ENCODE measurements at places on chromosomes 1 and 21.

- DNase-seq, result no peak
Observed at GRCh38 chr21:39373634-39374033, 24.7 kb upstream of the HMGN1 start.

GRCh38 chr1:83762039-83762365, 236.9 kb downstream of the TTLL7 start:
- no peak for DNase-seq

DNA sequence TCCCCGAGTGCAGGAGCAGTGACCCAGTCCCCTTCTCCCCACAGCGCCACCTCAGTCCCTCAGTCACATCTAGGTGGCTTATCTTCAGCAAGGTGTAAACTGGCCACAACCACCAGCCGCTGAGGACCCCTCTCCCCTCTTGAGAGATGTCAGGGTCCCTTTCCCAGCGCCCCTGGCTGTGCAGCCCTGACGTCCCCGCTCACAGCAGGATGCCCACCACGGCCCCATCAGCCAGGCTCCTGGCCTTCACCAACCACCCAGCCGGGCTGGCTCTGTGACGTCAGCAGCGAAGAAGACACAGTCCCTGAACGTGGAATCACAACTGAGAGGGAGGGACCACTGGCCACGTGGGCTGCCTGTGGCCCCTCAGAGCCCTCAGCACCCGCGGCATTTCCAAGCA, 249.4 kb downstream of the NPHP4 start:
- DNase-seq, result no peak

DNA sequence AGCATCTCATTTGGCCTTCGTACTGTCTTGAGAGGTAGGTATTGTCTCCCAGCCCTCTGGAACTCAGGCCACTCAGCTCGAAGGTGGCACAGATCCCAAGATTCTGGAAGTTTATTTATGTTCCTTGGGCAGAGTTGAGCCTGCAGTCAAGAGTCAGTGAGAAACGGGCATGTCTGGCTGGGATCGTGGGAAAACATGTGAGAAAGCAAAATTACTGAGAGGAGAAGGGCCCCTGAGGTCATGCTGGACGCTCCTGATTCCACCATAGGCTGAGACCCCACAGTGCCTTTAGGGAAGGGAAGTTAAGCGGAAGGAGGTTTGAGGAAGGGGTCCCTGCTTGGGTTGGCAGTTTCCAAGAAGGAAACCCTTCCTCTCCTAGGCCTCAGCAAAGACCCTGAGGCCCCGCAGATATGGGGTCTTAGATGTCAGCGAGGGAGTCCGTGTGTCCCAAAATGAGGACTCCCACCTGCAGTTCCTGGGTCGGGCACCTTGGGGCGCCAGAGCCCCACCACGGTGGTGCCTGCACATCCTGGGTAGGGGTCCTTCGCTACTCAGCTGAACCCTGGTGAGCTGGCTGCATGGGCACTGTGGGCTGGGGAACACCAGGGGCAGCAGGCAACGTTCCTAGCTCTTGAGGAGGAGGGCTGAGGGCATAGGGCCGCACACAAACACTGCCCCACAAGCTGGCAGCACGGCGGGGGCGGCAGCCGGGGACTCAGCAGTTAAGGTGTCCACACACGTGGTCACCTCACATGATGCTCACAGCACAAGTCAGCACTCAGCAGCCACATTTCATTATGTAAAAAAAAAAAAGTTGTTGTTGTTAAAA, 12.3 kb upstream of the SEMA4A start:
- DNase-seq, result peak; percentile 13

DNA sequence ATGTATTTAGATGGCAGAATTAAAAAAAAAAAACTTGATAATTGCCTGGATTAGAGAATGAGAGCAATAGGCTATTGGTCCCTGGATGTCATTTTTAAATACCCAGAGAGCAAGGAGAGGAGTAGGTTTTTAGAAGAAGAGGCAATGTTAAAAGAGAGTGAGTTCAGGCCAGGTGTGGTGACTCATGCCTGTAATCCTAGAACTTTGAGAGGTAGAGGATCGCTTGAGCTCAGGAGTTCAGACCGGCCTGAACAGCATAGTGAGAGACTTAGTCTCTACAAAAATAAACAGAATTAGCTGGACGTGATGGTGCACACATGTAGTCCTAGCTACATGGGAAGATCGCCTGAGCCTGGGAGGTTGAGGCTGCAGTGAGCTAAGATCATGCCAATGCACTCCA, 15.9 kb upstream of the MUTYH start:
- DNase-seq, result no peak

DNA sequence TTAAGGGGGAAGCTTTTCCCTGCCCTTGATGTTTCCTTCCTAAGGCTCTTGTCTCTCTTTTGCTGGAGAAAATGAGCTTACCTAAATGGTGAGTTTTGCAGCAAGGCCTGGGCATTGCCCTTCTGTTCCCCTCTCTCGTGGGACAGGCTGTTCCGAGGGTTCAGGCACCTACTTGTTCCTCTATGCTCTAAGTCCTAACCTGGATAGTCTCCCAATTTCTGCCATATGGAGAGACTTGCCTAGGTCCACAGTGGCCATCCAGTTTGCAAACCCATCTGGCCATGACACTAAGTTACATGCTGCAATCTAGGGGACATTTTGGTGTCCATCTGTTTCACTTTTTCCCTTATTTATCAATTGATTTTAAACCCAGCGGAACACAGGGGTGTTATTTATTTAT, 192.0 kb upstream of the KIAA0040 start:
- no peak for DNase-seq

GRCh38 chr1:31796707-31797106, 19.1 kb downstream of the SPOCD1 start:
- no peak for DNase-seq

- DNase-seq, result peak; percentile 50
Observed at GRCh38 chr1:110203021-110203661, 7.0 kb upstream of the KCNC4 start.

DNA sequence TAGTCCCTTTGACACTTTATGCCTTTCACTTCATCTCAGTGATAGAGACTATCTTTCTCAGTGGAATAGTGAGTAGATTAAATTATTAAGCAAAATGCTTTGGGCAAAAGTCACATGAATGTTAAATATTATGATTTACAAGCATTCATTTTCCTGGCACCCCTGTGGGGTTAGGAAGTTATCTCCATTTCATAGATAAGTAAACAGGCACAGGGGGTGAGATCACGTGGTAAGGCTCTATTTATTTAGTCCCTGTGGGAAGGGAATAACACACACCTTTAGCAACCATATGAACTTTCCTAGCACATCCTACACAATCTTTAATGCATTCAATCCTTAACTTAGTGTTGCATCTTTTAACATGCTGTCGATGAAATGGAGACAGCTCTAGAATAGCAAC, 12.3 kb downstream of the PSMB2 start:
- no peak for DNase-seq

DNA sequence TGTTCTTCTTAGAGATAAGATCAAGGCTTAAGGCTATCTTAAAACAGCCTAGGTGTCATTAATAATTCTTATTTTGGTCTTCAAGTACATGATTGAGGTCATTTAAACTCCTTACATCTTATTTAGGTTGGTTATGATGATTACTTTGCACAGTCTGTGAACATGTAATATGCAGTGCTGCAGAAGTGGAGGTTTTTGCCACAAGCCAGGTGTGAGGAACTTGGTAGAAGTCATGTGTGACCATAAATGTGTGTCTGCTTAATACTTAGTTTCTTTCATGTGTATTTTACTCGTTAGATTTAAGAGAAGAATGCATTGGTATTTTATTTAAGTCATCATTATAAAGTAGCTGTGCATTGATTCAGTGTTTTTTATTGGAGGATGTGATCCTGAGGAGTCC, 10.1 kb downstream of the ATG4C start:
- no peak for DNase-seq

DNA sequence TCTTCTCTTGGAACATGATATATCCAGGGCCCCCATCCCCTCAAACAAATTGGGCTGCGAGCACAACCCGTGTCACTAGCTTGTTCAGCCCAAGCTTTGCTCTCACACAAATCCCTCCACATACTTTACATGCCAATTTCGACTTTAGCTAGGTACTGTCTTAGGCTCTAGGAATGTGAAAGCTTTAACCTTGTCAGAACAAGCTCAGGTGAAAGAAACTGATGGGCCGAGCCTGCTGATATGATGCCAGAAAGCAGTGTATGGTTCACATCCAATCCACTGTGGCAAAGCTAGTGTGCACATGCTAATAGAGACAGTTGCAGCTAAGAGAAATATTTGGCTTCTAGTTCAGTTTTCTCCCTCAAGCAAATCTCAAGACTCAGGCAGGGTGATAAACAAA, 79.5 kb downstream of the TNFSF18 start:
- DNase-seq, result no peak

DNA sequence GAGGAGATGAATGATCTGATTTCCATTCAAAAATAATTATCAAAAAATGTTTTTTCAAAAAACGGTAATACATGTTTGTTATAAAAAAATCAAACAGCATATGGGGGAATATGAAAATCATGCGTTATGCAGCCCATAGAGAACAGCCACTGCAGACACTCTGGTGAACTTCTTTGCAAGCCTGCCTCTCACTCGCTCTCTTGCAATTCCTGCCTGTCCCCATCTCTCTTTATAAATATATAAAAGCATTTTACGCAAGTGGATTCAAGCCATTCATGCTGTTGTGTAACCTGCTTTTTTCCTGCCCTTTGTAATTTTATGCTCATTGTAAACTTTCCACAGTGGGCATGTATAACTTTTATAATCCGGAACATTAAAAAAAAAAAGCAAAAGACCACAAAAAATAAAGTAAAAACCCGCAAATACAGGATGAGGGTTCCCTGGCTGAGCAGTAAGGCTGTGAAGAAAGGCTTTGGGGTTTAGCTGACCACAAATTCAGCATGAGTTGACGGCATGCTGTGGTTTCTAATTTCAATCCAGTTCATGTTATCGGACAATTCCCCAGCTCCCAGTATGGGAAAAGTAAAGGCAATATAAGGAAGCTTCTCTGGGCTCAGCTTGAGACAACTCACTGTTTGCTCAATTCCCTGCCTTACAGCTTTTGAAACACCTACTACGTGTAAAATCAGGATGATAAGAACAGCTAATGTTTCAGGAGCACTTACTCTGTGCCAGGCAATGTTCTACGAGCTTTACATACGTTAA, 52.8 kb upstream of the ZBTB40 start:
- DNase-seq, result no peak

- no peak for DNase-seq
Observed at GRCh38 chr1:8063298-8064036, 37.4 kb upstream of the ERRFI1 start.

DNA sequence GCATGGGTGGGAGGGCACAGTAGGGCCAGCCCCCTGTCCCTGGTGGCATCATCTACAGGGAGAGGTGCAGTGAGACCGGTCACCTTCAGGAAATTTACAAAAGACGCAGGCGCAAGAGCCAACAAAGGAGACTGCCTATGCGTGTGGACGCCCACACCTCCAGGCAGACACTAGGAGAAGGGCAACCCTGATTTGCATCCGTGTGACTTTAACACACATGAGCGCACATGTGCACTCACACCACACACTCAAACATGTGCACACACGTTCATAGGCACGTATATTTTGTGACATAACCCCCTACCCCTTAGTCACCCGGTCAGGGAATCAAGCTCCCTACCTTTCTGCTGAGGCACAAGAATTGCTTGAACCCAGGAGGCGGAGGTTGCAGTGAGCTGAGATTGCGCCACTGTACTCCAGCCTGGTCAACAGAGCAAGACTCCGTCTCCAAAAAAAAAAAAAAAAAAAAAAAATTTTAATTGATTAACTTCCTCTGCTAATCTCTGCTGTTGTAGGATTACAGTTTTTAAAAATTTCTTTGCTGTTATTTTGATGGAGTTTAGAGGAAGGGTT, 84.7 kb upstream of the SLC25A33 start:
- no peak for DNase-seq

- DNase-seq, result no peak
Observed at GRCh38 chr1:65056866-65057265, 90.5 kb upstream of the JAK1 start.

DNA sequence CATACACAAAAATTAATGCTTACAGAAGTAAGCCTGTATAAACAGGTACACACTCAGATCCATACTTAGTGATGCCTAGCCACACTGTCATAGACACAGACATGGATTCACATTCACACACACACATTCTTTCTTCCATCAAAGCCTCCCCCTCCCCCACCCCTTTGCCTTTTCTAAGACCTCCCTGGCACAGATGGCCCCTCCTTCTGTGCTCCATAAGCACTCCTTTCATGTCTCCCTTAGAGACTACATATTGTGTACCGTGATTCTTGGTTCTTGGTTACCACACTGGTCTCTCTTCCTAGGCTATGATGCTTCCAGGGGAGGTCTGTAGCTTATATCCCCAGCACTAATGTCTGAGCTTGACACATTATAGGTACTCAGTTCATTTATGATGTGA, 2.0 kb upstream of the NHLH2 start:
- DNase-seq, result no peak

GRCh38 chr1:208159555-208160258, 84.5 kb downstream of the PLXNA2 start:
- no peak for DNase-seq

DNA sequence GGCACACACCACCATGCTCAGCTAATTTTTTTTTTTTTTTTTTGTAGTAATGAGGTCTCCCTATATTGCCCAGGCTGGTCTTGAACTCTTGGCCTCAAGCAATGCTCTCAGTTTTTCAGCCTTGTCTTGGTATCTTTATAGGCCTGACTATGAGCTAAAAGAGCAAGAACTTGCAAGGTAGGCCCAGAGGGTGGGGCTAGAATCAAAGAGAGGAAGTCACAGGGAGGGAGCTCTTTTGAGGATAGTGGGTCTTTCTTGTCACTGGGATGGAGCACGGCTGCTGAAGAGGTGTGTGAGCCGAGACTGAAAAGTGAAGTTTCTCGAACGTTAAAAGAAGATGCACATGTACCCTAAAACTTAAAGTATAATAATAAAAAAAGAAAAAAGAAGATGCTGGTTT, 260.0 kb upstream of the BEND5 start:
- no peak for DNase-seq

All from stimulated activated naive CD4-positive, alpha-beta T cell treated with Interleukin-2 at 50 U/mL for 16 hours (primary cell).